ENCODE measurements at places on chromosomes 13 and 19.

DNA sequence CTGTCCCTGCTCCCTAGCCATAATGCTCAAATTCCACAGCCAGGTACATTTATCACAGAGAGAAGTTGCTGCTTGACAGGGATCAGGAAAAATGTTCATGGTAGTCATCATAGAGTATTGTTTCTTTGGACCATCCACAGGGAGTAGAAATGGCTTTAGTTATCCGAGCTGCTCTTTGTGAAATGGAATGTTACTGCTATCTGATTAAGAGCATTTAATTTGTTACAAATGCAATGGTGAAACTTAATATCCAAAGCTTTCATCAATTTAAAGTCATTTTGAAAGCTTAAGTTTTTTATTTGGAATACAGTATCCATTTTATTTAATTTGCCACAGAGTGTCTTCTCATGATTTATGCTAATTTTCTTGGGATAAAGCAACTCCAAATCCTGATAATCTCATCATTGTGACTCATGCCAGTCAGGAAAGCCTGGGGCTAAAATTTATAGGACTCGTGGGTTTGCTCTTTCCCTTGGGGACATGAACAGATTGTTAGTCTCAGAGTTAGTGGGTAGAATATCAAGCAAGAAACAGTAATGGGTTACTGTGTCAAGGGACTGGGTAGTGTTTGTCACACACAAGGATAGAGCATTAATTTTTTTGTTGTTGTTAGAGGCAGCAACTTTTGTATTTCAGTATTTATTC, 59.8 kb downstream of the SCEL start:
- no peak for DNase-seq

GRCh38 chr19:55005684-55006488, 32.2 kb downstream of the GP6 start:
- DNase-seq, result peak; percentile 55

GRCh38 chr19:49930483-49931011, 1.2 kb upstream of the NUP62 start:
- no peak for DNase-seq

DNA sequence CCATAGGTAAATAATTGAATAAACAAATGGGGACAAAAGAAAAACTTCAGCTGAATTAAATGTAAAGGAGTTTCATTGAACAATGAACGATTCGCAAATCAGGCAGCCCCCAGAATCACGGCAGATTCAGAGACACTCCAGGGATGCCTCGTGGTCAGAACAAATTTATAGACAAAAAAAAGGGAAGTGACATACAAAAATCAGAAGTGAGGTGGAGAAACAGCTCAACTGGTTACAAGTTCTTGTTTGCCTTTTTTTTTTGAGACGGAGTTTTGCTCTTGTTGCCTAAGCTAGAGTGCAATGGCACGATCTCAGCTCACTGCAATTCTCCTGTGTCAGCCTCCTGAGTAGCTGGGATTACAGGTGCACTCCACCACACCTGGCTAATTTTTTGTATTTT, 5.7 kb downstream of the ZNF566 start:
- no peak for DNase-seq

DNA sequence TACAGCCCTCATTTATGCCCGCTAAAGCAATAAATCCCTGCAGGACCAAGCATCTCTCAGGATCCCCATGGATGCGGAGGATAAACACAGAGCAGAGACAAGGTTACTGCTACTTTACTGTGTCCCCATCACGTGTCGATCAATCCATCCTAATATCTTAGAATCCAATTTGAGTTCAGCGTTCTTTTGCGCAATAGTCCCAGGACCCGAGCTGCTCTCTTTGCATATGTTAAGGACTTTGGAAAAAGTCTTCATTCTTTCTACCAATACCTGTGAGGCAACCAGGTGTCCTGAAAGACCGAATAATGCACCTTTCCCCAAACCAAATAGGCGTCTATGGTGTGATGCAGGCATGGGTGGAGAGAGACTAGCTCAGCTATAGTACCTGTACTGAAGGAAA, 38.0 kb upstream of the URAD start:
- DNase-seq, result no peak

GRCh38 chr13:39317291-39317690, 279.0 kb downstream of the NHLRC3 start:
- peak; percentile 25 for DNase-seq

- no peak for DNase-seq
These were observed 397.6 kb upstream of the KLHL1 start for GRCh38 chr13:70505809-70506208.

DNA sequence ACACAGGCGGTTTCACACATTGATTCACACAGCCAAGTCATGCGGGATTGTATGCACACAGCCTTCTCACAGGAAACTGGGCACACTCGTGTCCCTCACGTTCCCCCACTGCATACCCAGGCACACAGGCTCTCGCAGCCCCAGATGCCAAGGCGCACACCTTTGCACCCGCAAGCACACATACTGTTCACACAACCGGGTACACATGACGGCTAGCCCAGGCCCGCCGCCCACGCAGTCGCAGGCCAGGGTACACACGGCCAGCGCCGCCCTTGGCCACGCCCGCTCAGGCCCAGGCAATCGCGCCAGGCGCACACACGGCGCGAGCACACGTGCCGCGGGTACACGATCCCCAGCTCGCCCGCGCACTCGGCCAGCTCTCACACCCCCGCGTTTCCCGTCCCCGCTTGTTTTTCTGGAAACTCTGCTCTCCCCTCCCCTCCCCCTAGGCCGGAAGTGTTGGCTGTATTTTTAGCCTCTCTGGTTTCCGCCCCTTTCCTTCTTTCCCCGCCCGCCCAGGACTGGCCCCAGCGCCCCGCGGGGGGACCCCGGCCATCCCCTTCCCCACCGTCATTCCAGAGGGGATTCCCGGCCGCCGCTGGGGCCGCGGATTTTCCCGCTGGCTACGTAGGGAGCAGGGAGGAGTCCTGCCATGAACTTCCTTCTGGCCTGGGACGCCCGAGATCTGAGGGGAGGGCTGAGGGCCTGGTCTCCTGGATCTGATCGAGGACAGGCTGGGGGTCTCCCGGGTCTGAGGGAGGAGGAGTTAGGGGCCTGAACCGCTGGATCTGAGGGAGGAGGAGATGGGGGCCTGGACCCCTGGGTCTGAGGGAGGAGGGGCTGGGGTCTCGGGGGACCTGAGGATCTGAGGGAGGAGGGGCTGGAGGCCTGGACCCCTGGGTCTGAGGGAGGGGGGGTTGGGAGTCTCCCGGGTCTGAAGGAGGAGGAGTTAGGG, 4.0 kb upstream of the ZFP36 start:
- peak; percentile 94 for DNase-seq

GRCh38 chr13:49865218-49865617, 70.9 kb downstream of the SPRYD7 start:
- DNase-seq, result no peak

- no peak for DNase-seq
These were observed 97.6 kb upstream of the DACH1 start for GRCh38 chr13:71964491-71965100.

GRCh38 chr13:33859691-33860303, 41.8 kb downstream of the RFC3 start:
- DNase-seq, result no peak

GRCh38 chr19:1505991-1506881, 6.6 kb downstream of the ADAMTSL5 start:
- DNase-seq, result no peak

- DNase-seq, result peak; percentile 79
These were observed 781.0 kb upstream of the ARGLU1 start for GRCh38 chr13:107348925-107349324.

DNA sequence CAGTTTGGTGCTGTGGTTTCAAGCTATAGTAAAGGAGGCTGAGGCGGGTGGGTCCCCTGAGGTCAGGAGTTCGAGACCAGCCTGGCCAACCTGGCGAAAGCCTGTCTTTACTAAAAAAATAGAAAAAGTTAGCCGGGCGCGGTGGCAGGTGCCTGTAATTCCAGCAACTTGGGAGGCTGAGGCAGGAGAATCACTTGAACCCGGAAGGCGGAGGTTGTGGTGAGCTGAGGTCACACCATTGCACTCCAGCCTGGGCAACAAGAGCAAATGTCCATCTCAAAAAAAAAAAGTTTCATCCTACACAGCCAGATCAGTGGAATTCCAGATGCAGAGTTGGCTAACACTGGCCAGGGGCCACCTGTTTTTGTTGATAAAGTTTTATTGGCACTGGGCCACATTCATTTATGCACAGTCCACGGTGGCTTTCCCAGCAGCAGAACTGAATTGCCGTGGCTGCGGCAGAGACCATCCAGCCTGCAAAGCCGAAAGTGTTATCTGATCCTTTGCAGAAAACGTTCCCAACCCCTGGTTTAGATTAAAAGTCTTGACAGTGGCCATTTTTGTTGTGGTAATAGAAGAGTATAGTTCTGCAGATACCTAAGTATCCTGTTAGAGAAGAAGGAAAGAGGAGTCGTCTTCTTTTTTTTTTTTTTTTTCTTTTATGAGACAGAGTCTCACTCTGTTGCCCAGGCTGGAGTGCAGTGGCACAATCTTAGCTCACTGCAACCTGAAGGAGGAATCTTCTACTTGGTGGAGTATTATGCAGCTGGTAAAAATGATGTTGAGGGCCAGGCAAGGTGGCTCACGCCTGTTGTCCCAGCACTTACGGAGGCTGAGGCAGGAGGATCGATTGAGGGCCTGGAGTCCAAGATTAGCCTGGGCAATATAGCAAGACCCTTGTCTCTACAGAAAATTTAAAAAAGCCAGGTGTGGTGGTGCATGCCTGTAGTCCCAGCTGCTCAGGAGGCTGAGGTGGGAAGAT, 8.7 kb downstream of the NCLN start:
- DNase-seq, result no peak

GRCh38 chr19:13681509-13681908, 82.8 kb upstream of the MRI1 start:
- DNase-seq, result no peak

- DNase-seq, result no peak
These were observed 235.4 kb upstream of the MAB21L1 start for GRCh38 chr13:35711909-35712308.

- DNase-seq, result peak; percentile 33
These were observed 359.2 kb downstream of the IRS2 start for GRCh38 chr13:109427148-109427547.

- no peak for DNase-seq
These were observed 5.3 kb downstream of the F7 start for GRCh38 chr13:113110852-113111315.

- DNase-seq, result peak; percentile 90
These were observed 207.5 kb downstream of the KCNRG start for GRCh38 chr13:50222569-50223332.

DNA sequence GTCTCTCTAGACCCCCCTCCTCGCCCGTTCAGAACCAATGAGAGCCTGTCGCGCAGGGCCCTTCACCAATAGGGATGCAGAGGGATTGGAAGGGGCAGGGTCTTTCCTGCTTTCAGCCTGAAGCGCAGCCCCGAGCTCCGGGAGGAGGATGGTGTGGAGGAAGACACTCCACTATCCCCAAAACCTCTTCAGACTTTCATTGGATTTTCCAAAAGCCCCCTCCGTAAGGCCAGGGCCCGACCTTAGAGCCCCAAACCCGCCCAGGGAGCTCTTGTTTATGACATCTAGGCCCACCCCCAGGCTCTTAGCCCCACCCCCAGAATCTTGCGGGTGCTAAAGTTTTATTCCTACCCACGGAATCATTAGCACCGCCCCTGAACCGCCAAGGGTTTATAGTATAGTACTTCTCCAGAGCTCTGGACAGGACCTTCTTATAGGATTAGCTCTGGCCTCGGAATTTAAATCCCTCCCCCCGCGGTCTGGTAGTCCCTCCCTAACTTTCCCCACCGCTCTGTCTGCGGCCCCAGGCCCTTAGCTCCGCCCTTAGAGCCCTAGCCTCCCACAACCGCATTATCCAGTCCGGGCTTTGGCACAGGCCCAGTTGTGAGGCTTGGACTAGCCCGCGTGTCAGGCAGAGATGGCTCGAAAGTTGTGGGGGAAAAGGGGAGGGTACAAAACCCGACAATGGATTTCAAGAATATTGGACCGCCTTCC, 6.6 kb upstream of the EML2 start:
- DNase-seq, result peak; percentile 94

DNA sequence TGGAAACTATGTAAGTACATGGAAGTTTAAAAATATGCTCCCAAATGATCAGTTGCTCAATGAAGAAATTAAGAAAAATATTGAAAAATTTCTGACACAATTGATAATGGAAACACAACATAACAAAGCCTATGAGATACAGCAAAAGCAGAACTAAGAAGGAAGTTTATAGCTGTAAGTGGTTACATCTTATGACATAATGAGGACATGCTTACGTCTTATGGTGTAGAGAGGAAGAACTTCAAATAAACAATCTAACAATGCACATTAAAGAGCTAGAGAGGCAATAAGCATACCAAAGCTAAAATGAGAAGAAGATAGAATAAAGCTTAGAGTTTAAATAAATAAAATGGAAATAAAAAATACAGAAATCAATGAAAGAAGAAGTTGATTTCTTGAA, 50.0 kb upstream of the CEACAM21 start:
- no peak for DNase-seq

GRCh38 chr13:77628170-77628569, 69.3 kb upstream of the SLAIN1 start:
- no peak for DNase-seq

GRCh38 chr13:109704771-109705635, 81.4 kb downstream of the IRS2 start:
- peak; percentile 36 for DNase-seq

DNA sequence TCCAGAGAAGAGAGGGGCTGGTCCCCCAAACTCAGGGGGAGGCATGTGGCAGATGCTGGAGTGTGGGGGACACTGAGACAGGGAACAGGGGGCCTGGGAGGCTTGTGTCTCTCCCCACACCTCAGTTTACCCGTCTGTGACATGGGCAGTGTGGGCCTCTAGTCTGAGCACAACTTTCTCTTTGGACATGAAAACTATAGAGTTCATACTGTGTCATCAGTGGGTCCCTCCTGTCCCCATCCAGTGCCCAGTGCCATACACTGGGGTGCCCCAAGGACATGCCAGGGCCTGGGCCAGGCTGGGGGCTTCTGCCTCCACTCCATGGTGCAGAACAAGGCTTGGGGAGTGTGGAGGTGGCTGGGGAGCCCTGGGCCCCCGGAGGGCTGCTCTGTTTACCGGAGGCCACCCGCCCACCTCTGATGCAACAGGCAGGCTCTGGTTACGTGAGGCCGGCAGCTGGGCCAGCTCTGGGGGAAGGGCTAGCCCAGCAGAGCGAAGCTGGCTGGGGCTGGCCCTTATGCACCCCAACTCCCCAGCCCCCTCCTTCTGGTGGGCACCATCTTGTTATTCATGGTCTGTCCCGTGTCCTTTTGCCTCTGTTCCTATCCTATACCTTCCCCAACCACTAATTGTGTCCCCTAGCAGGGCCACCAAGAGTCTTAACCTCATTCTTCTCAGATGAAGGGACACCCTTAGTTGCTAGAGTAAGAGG, 1.9 kb upstream of the MEF2B start:
- DNase-seq, result peak; percentile 81

GRCh38 chr13:91157273-91158016, 190.0 kb upstream of the MIR17HG start:
- DNase-seq, result no peak

GRCh38 chr13:33872005-33872351, 54.0 kb downstream of the RFC3 start:
- peak; percentile 5 for DNase-seq

GRCh38 chr13:112893207-112893569, 75.8 kb upstream of the MCF2L start:
- DNase-seq, result no peak

DNA sequence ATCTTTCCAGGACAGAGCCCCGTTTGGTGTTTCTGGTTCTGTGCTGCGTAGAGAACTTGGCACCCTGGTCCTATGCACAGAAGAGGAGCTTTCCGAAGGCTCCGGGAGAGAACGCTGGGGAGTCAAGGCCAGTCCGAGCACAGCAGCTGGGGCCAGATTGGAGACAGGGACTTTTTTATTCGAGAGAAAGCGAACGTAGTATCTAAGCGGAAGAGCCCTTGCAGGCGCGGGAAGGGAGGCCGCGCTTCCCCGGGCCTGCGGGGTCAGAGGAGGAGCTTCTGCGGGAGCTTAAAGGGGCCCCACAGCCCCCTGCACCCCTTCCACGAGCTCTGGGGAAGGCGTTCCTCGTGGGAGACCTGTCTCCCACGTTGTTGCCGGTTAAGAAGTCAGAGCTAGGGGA, 48.6 kb upstream of the ARHGEF7 start:
- DNase-seq, result no peak

Data from fibroblast of villous mesenchyme (primary cell).